ENCODE measurements at places on chromosomes 7 and 10.

- no peak for DNase-seq
These were observed 980 bp upstream of the SH2B2 start for GRCh38 chr7:102285540-102286236.

DNA sequence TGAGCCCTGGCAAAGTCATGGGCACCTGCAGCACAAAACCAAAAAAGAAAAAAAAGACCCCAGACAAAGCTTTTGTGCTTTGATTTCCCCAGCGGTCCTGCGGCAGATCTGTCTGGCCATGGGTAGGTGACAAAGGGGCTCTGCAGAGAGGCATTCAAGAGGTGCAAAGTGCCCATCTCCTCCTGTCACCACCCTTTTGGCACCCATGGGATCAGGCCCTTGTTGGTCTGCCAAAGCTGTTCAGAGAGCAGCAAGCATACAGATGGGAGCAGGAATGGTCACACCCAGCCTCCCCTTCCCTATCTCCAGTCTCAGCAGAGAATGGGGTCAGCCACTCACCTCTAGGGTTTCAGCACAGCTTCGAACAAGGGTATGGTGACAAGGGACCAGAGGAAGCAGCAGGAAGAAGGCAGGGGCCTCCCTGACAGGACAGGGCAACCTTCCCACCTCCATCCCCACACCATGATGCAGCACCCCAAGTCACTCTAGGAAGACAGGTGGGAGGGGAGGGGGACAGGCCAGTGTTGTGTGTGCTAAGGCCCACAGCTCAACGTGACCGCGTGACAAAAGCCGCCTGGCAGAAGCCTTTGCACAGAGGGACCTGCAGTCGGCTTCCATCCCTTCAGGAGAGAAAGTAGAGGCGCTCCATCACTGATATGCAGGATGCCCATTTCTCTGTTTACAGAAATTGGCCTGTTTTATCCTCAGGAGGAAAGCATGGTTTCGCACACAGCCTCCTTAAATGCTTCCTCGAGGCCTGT lies 6.3 kb downstream of the CAMK2G start:
- DNase-seq: no peak

GRCh38 chr10:89846281-89846630 lies 144.9 kb downstream of the KIF20B start:
- DNase-seq: no peak

DNA sequence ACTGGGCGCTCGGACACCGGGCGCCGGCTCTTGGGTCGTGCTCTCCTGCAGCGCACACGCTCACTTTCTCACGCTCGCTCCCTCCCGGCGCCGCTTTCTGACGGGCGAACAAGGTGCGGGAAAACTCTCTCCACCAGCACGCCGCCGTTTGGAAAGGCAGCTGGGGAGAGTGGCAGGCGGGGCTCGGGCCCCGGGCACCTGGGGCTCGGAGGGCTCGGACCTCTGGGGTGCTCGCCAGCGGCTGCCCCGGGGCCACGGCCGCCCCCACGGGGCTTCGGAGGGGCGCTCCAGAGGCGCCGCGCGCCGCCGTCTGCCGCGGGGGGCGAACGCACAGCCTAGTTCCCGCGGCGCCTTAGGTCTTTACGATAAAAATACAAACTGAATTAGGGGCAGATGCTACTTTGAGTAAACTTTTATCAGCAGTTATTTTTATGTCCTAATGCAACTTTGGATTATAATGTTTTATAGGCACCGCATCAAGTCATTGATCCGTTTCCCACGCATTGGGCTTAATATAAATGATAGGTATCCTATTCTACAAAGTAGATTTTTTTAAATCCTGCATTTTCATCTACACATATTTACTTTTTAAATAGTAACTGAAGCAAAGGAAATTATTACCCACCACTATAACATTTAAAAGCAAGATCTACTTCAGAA lies 535 bp upstream of the EPC1 start:
- DNase-seq: no peak

DNA sequence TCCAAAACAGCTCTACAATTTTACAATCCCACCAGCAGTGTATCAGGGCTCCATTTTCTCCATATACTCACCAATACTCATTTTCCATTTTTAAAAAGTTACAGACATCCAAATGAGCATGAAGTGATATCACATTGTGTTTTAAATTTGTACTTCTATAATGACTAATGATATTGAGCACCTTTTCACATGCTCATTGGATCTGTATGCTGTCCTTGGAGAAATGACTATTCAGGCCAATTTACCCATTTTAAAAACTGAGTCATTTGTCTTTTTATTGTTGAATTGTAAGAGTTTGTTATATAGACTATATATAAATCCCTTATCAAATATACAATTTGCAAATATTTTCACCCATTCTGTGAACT lies 162.0 kb downstream of the MAGI2 start:
- no peak for DNase-seq

- no peak for DNase-seq
These were observed 18.8 kb upstream of the ANKRD1 start for GRCh38 chr10:90939648-90940047.

- no peak for DNase-seq
These were observed 245.9 kb downstream of the FGFR2 start for GRCh38 chr10:121352231-121352855.

DNA sequence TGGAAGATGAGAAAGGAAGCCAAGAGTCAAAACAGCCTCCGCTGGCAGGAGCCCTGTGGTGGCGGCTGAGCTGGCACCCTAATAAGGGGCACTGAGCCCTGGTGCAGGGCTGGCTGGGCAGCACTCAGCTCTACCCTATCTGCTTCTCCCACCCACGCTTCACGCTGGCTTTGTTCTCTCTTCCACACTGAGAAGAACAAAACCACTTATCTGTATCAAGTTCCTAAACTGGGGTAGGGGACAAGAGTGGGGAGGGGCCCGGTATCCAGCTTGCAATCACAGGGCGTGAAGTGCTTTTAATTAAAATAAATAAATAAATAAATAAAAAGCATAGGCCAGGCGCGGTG lies 52.1 kb downstream of the FAM53B start:
- no peak for DNase-seq

DNA sequence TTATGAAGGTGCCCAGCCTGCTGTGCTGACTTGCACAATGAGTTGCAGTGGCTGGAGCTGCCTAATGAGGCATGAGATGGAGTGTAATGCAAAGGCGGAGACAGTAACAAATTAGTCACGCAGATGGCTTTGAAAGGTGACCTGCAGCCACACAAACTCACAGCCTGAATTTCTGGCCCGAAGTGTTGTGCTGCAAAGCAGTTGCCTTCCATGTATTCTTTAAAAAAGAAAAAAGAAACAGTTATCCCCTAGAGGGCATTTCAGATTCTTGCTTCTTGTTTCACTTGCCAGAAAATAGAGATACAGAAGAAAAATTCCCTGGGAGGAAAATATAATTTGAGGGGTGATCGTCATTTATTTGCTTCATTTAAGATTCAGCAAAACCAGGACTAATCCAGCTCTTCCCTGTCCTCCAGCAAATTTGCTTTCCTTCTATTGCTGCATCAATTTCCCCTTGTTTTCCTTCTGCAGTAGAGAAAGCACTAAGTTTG lies 239.9 kb downstream of the ADRA2A start:
- DNase-seq: no peak

DNA sequence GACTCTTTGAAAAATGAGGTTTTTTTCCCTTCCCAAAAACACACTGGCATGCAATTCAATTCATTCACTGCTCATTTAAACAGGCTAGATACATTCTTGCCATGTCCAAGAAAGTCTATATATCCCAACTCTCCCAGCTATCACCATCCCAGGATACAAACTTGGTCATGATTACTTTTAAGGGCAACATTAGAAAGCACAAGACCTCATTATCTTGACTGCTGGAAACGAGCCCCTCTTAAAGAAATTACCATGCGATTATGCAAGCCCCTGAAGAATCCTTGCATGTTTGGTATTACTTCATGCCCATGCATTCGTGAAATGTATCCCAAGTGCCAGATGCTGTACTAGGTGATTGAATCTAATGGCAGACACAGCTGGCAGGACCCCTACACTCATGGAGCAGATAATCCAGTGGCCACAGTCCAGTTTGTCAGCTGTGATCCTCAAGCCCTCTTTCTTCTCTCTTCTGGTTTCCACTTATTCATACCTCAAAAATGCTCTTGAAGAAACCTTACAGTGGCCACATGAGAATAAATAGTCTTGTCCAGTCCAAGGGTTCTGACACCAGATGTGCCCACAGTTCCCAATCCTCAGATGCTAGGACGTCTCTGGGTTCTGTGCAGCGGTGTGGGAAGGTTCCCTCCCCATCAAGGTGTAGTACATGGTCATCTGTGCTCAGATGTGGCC lies 103.7 kb upstream of the HABP2 start:
- no peak for DNase-seq

- DNase-seq: no peak
These were observed 23.9 kb downstream of the POU6F2 start for GRCh38 chr7:39001595-39001994.

- DNase-seq: no peak
These were observed 74.3 kb downstream of the NEBL start for GRCh38 chr10:20822825-20823224.

GRCh38 chr10:57053530-57053929 lies 692.5 kb upstream of the ZWINT start:
- no peak for DNase-seq

DNA sequence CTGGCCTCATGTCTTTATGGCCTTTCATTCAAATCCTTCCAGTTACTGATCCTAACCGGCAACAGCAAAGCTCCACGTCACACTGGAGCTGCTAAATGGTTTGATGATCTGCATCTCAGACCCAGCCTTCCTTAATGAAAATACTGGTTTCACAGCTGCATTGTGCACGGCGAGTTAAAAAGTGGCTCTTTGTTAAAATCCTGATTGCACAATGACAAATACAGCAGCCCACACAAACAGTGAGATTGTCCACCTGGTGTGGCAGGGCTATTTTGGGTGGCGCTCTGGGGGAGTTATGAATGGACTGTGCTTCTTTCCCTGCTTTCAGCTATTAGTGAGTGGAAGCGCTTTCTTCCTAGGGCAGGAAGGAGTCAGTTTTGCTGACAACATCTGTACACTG lies 63.4 kb upstream of the C1QL3 start:
- DNase-seq: no peak

- DNase-seq: no peak
These were observed 3.1 kb downstream of the SAR1A start for GRCh38 chr10:70167246-70167645.

DNA sequence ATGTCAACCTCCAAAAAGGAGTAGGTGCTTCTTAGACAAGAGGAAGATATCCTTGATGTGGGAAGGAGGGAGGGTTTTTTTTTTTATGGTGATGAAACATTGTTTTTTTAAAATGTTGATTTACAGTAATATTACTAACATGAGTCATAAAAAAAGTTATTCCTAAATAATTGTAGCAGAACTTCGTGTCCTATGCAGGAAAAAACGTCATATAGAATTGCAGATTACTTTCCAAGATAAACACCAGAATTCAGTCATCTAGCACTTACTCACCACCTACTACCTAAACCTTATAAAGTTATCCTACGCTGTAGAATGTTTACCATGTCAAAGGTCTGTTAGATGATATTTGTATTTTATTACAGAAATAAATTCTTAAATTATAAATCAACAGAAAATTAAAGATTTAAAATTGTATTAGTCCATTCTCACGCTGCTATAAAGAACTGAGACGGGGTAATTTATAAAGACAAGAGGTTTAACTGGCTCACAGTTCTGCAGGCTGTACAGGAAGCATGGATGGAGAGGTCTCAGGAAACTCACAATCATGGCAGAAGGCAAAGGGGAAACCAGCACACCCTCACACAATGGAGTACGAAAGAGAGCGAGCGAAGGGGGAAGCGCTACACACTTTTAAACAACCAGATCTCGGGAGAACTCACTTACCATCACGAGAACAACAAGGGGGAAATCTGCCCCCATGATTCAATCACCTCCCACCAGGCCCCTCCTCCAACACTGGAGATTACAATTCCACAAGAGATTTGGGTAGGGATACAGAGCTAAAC lies 105.2 kb upstream of the NEBL start:
- no peak for DNase-seq

DNA sequence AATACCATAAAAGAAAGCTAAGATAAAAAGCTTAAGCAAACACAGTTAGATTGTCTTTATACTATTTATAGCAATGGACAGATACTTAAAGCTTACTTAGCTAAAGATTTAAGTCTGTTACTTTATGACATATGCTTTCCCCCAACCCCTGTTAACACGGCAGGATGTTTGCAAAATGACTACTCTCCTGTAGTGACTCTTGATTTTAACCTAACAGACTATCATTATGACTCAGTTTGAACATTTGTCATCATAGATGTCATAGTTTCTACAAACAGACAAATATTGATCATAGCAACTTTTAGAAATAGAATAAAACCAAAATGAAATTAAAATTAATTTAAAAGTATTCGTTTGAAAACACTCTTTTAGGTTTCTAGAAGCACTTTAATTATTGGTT lies 7.8 kb upstream of the COMMD3 start:
- no peak for DNase-seq

- no peak for DNase-seq
These were observed 134.7 kb downstream of the TMEM178B start for GRCh38 chr7:141208539-141208938.

DNA sequence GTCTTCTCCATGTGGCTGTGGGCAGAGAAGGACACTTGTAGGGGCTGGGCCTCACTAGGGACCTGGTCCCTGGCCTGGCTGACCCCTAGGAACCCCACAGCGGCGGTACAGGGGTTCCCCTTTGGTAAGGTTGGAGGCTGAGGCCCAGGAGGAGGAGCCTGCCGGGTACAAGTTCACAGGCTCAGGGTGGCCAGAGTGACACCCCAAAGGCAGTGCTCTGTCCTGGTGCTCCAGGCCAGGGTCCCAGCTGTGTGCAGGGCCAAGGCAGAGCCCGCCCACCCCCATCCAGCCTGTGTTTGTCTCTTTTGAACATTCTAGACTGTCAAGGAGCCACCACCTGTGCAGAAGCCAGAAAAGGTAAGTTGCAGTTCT lies 23.3 kb downstream of the ANTXRL start:
- DNase-seq: no peak

GRCh38 chr7:33072471-33072870 lies 9.9 kb upstream of the NT5C3A start:
- DNase-seq: no peak

GRCh38 chr10:33715303-33715975 lies 381.0 kb upstream of the NRP1 start:
- DNase-seq: no peak

GRCh38 chr10:93577565-93577964 lies 11.1 kb downstream of the FFAR4 start:
- DNase-seq: no peak

DNA sequence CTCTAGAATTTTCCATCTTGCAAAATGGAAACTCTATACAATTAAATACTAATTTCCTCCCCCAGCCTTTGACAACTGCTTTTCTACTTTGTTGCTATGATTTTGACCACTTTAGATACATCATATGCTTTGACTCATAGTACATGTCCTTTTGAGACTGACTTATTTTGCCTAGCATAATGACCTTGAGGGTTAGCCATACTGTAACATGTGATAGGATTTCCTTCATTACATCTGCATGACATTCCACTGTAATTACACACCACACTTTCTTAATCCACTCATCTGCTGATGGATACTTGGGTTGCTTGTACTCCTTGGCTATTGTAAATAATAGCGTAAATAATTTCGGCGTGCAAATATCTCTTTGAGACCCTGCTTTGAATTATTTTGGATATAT lies 127.7 kb downstream of the JAZF1 start:
- DNase-seq: no peak

GRCh38 chr7:71386152-71386785 lies 254.3 kb downstream of the GALNT17 start:
- no peak for DNase-seq

Data from stimulated activated CD4-positive, alpha-beta T cell treated with anti-CD3 and anti-CD28 coated beads, Interleukin-2, amount 100 ng/mL, for 4 hours (primary cell).